Activated T-cell treated with anti-CD3 and anti-CD28 coated beads, Interleukin-2, amount 50 U/mL, for 4 hours (primary cell): ENCODE measurements at places on chromosomes 2 and 18. TPM values are rescaled to one million over a fixed set of nuclear protein-coding genes. Genes with fewer than 3 reads are reported as not detected.

DNA sequence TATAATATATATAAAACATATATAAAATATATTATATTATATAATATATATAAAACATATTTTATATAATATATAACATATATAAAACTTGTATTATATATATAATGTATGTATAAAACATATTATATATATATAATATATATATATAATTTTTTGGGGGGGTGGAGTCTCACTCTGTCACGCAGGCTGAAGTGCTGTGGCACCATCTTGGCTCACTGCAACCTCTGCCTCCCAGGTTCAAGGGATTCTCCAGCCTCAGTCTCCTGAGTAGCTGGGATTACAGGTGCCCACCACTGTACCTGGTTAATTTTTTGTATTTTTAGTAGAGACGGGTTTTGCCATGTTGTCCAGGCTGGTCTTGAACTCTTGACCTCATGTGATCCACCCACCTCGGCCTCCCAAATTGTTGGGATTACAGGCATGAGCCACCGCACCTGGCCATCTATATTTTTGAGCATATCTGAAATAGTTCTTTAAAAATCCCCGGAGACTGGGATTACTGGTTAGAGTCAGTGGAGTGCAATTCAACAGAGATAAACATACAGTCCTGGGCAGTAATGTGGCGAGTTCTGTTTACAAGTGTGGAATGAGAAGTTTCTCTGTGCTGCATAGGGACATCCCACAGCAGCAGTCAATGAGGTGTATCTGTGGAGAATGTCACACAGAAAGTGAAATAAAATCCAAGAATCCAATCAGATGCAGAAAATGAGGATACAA, 208.4 kb downstream of the MYCN start:
- DNase-seq: no peak

DNA sequence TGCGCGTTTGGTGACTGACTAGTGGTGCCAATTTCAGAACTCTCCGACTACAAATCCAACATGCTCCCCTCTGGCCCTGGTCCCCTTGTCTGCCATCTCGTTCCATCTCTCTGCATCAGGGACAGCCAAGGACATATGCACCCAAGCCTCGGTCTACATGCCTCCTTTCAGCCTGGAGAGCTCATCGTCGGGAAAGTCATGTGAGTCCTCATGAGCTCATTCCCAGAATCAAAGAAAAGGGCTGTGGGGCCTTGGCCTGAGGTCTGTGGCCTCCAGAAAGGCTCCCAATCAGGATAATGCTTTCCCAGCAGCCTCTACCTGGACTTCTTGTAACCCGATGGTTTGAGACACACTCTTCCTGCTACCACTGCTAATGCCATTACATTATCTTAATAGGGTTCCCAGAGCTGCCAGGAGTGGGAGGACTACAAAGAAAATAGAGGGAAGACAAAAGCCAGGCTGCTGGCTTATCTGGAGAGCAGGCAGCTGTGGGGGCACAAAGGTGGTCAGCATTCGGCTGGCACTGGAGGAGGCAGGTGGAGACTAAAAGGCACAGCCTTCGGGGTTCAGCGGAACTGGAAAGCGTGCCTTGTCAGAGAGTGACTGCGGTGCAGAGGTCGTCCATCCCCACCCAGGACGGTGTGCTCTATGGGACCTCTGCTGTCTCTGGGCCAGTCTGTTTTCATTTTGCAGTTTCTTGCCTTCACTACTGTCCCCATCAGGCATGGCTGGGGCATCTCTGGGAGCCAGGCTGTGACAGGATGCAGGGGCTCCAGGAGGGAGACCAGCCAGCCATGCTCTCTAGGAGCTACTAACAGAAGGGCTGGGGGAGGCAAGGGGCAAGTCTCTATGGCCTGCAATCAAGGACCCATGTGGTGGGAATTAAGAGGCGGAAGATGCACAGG, 104.4 kb upstream of the SMAD2 start:
- no peak for DNase-seq

DNA sequence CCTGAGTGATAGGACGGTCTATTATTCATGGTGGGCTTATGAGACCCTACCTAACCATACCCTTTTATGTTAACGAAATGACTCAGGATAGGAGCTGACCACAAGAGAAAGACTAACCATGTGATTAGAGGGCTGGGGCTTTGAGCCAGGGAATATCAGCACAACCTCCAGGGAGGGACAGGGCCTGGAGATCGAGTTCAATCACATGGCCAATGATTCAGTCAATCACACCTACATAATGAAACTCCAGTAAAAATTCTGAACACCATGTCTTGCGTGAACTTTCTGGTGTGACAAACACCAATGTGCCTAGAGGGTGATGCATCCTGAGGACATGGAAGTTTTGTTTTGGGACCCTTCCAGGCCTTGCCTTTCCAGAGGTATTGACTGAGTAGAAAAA, 2.2 kb upstream of the TEX51 start:
- DNase-seq: no peak

- DNase-seq: peak; percentile 38
These were observed 392.4 kb downstream of the TNS1 start for GRCh38 chr2:217610401-217610814.

DNA sequence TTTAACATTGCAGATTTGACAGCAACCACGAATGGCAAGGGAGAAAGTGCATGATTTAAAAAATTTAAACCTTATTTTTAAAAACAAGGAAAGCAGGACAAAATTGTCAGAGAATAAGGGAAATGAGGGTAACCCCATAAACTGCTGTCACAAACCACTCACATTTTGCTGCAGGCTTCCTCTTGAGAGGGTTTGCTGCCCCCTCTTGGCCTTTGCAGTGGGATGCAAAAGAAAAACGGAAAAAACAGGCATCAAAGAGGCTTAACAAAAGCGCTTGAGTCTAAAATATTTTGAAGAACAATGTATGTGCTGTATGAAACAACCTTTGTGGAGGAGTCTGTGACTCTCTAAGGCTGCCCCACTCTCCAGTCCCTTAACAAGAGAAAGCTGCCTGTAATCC, 91.6 kb downstream of the TMX3 start:
- no peak for DNase-seq

- no peak for DNase-seq
These were observed 34.9 kb downstream of the OSBPL1A start for GRCh38 chr18:24362757-24363156.

GRCh38 chr2:188600536-188601210, 309.0 kb downstream of the GULP1 start:
- no peak for DNase-seq

DNA sequence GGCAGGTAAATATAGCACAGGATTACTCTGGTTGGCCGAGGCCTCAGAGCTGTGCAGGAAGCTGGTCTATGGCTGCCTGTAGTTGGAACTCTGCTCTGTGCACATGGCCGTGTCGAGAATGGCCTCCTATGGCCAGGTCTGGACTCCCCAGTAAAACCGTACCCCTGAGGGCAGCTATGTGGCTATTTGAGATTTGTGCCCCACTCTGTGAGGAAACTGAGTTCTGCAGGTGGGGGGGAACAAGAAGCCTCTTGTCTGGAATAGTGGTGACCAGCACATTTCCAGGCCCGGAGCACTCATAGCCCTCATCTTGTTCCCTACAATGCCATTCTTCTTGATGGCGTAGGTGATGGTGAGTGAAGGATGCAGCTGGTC, 15.0 kb upstream of the TEX51 start:
- no peak for DNase-seq

GRCh38 chr2:22900674-22901073, 484.3 kb upstream of the KLHL29 start:
- no peak for DNase-seq

- peak; percentile 79 for DNase-seq
These were observed 1.3 kb downstream of the BCL2 start for GRCh38 chr18:63317982-63318888.

- DNase-seq: no peak
These were observed 5.7 kb downstream of the ARMC9 start for GRCh38 chr2:231204146-231204545.

DNA sequence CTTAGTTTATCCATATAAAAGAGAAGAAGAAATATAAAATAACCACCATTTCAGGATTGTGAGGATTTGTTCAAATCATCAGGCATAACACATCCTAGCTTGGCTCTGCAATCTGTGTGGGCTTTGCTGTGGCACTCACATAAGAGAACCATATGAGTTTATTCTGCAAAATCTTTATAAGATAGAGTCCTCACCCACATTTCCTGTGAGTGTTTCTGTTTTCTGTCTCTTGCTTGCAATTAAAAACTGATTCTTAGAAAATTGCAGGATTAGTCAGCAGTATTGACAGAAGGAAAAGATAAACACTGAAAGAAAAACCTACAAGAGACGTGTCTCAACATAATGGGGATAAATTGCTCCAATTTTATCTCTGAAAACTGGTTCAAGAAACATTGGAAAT, 258.5 kb downstream of the RND3 start:
- no peak for DNase-seq

GRCh38 chr2:4369826-4370419, 666.5 kb downstream of the DCDC2C start:
- DNase-seq: no peak

DNA sequence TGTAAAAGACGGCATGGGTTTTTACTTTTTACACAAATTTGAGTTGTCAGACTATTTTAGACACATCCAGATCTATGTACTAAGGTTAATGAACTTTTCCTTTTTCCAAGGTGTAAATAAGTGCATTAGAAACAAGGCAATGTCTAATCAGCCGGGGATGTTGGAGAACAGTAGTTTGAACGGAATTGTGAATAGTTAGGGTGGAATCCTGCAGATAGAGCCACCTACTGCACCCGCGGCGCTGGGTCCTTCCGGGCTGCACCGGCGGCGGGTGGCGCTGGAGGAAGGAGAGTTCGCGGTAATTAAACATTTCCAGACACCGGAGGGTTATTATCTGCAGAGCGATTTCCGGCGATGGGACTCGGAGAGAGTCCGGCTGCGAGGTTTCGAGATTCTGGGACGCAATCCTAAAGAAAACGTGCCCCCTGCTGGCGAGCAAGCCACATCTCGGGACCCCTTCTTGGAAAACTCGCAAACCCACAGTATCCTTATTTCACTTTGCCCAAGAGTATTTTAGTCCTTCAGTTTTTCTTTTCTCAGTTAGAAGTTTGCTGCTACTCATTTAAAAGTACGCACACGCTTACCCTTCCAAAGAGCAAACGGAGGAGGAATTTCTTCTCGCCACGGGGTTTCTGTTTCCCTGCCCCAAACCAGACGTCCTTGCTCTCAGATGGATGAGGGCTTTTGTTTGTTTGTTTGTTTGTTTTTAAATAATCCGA, 4.5 kb upstream of the OSR1 start:
- peak; percentile 41 for DNase-seq

The DOCK10 gene
- total RNA-seq: 173 TPM

The LRP1B gene
- not detected for total RNA-seq

The POTEE gene
- 0.19 TPM for total RNA-seq

The PDE11A gene
- total RNA-seq: not detected

The LHCGR gene
- not detected for total RNA-seq

The COLEC11 gene
- total RNA-seq: not detected

The SKOR2 gene
- not detected for total RNA-seq

The TBR1 gene
- not detected for total RNA-seq

The TMEM37 gene
- total RNA-seq: not detected

The GBX2 gene
- total RNA-seq: not detected
